Endothelial cell (in vitro differentiated cells): ENCODE measurements at places on chromosomes 5 and 9.

GRCh38 chr5:36685631-36686288, 79.4 kb downstream of the SLC1A3 start:
- H3K4me3 ChIP-seq = no peak overlapping the region
- no peak overlapping the region for H3K27ac ChIP-seq
- no peaks in the 10 kb centered on the region for H3K36me3 ChIP-seq
- H3K27me3 ChIP-seq = peaks cover 2% of the 10 kb centered on the region
- H3K4me1 ChIP-seq = peaks cover 3% of the 10 kb centered on the region
- DNase-seq = no peak

- H3K27ac ChIP-seq = no peak overlapping the region
- peaks cover 6% of the 10 kb centered on the region for H3K36me3 ChIP-seq
- H3K4me1 ChIP-seq = peaks cover 4% of the 10 kb centered on the region
- H3K27me3 ChIP-seq = peaks cover 13% of the 10 kb centered on the region
- DNase-seq = no peak
These were observed 12.0 kb upstream of the PHYKPL start for GRCh38 chr5:178244576-178244975.

DNA sequence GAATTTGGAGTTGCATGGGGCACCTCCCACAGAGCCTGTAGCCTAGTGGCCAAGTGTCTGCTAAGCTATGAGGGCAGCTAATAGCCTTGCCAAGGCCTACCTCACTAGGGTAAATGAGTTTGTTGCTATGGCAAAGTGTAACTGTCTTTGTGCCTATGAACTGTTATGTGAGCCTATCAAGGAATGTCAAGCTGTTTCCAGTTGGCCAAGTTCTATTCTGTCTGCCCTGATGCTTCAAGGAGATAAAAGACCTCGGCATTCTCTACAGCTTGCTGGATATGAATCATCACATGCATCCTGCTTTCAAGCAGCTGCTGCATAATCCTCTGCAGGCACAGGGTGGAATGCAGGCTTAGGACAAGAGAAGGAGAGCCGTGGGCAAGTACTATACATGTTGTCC, 69.8 kb upstream of the CCDC112 start:
- peaks cover 16% of the 10 kb centered on the region for H3K4me1 ChIP-seq
- peak overlapping the region; percentile 89 for H3K27ac ChIP-seq
- no peak overlapping the region for H3K4me3 ChIP-seq
- H3K36me3 ChIP-seq = no peaks in the 10 kb centered on the region
- DNase-seq = peak; percentile 12

- DNase-seq = peak; percentile 30
- H3K27ac ChIP-seq = no peak overlapping the region
- peak overlapping the region; percentile 87 for H3K4me3 ChIP-seq
- H3K36me3 ChIP-seq = peaks cover 9% of the 10 kb centered on the region
- peaks cover 26% of the 10 kb centered on the region for H3K4me1 ChIP-seq
These were observed 147.1 kb downstream of the ERCC6L2 start for GRCh38 chr9:96022445-96023051.

DNA sequence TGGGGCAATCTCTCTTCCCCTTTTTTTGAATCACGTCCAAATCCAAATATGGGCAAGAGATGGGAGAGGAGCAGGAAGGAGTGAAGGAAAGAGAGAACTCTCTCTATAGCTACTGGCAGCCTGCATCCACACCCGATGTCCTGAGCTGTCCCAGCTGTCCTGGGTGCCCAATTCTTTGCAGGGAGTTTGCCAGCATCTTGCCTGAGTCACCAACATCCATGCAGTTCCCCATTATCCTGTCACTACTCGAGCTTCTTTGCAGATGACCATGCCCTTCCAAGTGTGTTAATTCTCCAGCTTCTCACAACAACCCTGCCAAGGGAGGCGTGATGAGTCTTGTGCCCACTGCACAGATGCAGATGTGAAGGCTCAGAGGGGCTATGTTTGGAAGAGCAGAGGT, 127.1 kb downstream of the NSG2 start:
- no peaks in the 10 kb centered on the region for H3K4me1 ChIP-seq
- H3K27me3 ChIP-seq = peaks cover 4% of the 10 kb centered on the region
- no peak for DNase-seq
- H3K27ac ChIP-seq = no peak overlapping the region
- no peaks in the 10 kb centered on the region for H3K36me3 ChIP-seq

- no peak overlapping the region for H3K4me3 ChIP-seq
- H3K4me1 ChIP-seq = peaks cover 82% of the 10 kb centered on the region
- peak overlapping the region; percentile 65 for H3K27ac ChIP-seq
- H3K27me3 ChIP-seq = peaks cover 25% of the 10 kb centered on the region
- no peak for DNase-seq
- H3K36me3 ChIP-seq = peaks cover 67% of the 10 kb centered on the region
These were observed 65.7 kb downstream of the C9orf152 start for GRCh38 chr9:110142253-110142652.

DNA sequence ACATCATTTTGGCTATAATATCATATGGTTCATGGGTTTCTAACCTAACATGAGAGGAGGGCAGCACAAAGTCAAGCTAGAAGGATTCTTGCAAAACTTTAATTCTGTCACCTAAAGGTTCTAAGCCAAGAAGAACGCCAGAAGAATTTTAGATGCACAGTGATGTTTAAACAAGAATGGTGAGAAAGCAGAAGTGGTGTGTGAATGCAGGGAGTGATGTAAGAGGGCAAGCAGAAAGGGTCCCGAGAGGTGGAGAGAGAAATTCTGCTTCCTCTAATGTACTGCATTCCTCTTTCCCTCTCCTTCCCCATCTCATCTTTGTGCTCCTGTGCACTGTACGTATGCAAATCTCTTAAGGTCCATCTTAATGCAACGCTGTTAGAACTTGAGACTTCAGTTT, 2.1 kb upstream of the TRMO start:
- DNase-seq = no peak
- H3K4me3 ChIP-seq = no peak overlapping the region
- peaks cover 11% of the 10 kb centered on the region for H3K27me3 ChIP-seq
- H3K4me1 ChIP-seq = peaks cover 11% of the 10 kb centered on the region

DNA sequence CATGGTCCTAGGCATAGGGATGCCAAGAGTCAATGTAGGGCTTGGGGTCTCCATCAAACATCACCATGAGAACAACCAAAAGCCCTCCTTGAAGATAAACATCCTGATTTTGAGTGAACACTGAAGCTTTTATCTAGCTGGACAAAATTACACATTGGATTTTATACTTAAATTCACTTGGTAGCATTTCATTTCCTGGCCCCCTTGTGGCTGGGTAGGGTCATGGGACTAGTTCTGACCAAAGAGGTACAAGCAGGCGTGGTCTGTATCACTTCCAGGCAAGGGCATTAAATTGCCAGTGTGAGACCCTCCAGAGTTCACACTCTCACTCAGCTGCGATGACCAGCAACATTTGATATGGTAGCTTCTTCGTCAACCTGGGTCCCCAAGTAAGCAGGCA, 320.3 kb downstream of the ACTL7B start:
- H3K4me1 ChIP-seq = peaks cover 2% of the 10 kb centered on the region
- H3K36me3 ChIP-seq = no peaks in the 10 kb centered on the region
- DNase-seq = peak; percentile 13
- H3K27ac ChIP-seq = no peak overlapping the region
- H3K4me3 ChIP-seq = no peak overlapping the region

GRCh38 chr9:133538176-133538575, 3.7 kb downstream of the ADAMTSL2 start:
- H3K4me1 ChIP-seq = peaks cover 24% of the 10 kb centered on the region
- no peaks in the 10 kb centered on the region for H3K36me3 ChIP-seq
- peak overlapping the region; percentile 47 for H3K4me3 ChIP-seq
- H3K27me3 ChIP-seq = peaks cover 11% of the 10 kb centered on the region

DNA sequence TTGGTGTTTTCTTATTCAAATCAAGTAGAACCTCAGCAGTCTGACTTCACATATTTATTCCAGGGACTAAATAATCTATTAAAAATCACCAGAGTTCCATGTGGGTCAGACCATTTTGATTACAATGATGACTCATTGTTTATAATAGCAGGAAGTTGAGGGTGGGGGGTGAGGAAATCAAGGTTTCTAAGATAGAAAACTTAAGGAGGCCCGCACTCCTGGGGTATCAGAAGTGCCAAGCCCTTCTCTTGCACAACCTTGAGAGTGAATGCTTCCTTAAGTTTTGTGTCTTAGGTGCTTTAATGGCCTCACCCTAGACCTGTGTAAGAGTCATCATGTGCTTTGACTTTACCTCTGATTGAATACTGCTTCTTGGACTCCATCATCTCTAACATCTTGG, 31.9 kb upstream of the NPR3 start:
- peaks cover 2% of the 10 kb centered on the region for H3K27me3 ChIP-seq
- DNase-seq = no peak
- no peak overlapping the region for H3K27ac ChIP-seq
- no peaks in the 10 kb centered on the region for H3K4me1 ChIP-seq
- H3K4me3 ChIP-seq = no peak overlapping the region
- H3K36me3 ChIP-seq = peaks cover 22% of the 10 kb centered on the region

DNA sequence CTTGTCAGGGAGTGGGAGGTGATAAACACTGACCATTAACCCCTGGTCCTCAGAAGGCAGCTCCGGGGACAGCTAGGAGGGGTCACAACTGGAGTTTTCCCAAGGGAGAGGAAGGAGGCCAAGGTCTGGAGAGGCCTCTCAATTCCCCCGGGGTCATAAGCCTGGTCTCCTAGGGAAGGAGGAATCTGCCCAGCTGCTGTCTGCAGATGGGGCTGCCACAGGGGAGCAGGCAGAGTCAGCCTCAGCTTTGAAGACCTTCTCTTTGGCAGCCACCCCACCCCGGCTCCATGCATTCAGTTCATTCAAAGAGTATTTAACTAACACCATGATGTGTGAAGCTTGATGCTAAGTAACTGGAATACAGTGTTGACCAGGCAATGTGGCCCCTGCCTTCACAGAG, 74.6 kb upstream of the HSPA9 start:
- peaks cover 25% of the 10 kb centered on the region for H3K4me1 ChIP-seq
- no peak overlapping the region for H3K4me3 ChIP-seq
- no peaks in the 10 kb centered on the region for H3K36me3 ChIP-seq
- no peak overlapping the region for H3K27ac ChIP-seq
- no peak for DNase-seq
- peaks cover 2% of the 10 kb centered on the region for H3K27me3 ChIP-seq
